ENCODE measurements at places on chromosomes 11 and 22. TPM values are rescaled to one million over a fixed set of nuclear protein-coding genes. Genes with fewer than 3 reads are reported as not detected.
A peak's percentile ranks its signal among the peaks of the same experiment; 100 is the strongest.

The OR2AG1 gene
- not detected for total RNA-seq

The NXPE2 gene
- total RNA-seq = 1.4 TPM

The KCNJ5 gene
- total RNA-seq = 0.30 TPM

The OR4C5 gene
- total RNA-seq = not detected

The ZNF214 gene
- 4.8 TPM for total RNA-seq

The OR4C13 gene
- total RNA-seq = not detected

The MS4A14 gene
- total RNA-seq = 0.39 TPM

The ABCG4 gene
- total RNA-seq = not detected

The TMEM121B gene
- total RNA-seq = 0.84 TPM

The ELMOD1 gene
- 0.66 TPM for total RNA-seq

The SEPTIN3 gene
- 36.5 TPM for total RNA-seq

The TEX54 gene
- not detected for total RNA-seq

The ADAMTS15 gene
- total RNA-seq = 18.4 TPM

The OR4D5 gene
- total RNA-seq = not detected

The MMP7 gene
- not detected for total RNA-seq

DNA sequence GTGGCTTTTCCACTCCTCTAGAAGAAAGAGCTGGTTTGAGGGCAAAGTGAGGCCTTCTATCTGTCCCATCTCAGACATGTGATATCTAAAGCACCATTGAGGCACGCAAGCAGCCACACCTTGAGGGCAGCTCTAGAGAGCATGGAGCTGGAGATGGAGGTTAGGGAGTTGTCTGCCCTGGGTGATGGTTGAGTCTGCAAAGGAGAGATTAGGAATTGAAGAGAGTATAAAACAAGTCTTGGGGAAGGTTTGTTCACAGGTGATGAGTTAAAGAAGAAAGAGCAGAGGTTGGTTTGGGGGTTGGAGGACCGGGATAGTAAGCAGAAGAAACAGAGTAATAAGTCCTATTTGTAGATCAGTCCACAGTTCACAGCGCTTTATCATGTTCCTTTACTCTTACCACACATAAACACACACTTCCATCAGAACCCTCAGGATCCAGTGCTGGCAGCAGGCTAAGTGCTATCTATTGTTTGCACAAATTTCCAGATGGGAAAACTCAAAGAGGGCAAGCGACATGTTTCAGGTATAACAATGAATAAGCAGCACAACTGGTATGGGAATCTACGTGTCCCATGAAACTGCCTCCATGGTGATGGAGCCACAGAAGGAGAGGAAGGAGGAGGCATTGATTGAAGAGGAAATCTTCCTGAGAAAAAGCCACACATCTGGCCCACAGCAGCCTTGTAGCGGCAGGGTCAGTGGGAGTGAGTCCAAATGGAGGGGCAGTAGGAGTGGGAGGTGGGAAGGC lies 65.8 kb downstream of the RASSF10 start:
- no peak for DNase-seq

DNA sequence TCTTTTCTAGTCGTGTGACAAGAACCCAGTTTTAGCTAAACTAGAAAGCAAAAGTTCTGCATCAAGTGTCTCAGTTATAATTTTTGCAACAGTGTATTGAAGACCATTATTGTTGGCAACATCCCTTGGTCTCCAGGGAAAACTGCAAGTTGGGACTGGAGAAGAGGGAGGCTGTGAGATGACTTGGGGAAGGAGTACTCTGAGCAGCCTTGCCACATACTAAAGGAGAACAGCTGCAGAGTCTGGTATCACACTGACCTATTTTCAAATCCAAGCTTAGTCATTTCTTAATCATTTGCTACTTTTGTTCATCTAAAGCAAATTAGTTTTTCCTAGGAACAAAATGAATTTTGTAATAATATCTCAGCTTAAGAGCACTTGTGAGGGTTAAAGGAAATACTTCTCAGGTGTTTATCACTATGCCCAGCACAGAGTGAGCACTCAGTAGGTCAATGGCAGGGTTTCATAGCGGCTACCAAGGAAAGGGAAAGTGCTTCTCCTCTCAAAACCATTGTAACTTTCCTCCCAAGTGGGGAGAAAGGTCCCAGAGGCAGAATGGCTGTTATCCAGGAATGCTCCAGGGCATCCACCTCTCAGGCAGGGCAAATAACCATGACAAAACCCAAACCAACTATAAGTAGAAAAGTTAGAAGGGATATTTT lies 247.1 kb downstream of the C11orf87 start:
- DNase-seq = no peak

GRCh38 chr11:45771193-45771565 lies 33.8 kb upstream of the SLC35C1 start:
- DNase-seq = peak; percentile 85

- no peak for DNase-seq
These were observed 88.9 kb downstream of the RAB38 start for GRCh38 chr11:88086297-88086696.

DNA sequence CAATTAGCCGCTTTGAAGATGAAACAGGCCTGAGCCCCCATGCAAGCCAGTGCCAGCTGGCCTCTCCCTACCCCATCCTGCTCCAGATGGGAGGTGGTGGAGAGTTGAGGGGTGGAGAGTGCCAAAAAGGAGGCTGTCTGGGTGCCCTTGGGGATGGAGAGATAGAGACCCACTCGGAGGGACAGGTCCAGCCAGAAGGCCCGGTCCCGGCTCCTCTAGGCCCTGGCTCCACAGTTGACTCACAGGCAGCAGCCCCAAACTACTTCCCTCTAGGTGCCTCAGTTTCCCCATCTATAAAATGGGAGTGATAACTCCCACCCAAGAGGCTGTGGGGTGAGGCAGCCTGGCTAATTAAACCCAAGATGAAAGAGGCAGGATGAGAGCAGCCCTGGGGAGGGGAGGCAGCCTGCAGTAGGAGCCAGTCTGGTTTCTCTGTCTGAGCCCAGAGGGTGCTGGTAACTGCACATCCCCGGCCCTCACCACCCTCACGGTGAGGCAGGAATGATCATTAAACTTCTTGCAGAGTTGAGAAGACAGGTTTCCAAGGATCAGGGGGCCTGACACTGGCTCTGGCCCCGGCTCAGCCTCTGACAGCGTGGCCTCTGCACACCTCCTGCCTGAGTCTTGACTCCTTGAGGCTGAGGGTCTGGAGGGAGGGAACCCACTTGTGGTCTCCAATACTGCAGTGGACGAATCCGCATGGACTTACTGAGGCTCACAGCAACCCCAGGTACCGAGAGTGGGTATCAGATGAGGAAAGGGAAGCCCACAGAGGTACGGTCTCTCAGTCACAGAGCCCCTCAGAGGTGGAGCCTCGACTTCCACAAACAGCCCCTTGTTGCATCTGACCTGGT lies 1.4 kb upstream of the AP5B1 start:
- no peak for DNase-seq

DNA sequence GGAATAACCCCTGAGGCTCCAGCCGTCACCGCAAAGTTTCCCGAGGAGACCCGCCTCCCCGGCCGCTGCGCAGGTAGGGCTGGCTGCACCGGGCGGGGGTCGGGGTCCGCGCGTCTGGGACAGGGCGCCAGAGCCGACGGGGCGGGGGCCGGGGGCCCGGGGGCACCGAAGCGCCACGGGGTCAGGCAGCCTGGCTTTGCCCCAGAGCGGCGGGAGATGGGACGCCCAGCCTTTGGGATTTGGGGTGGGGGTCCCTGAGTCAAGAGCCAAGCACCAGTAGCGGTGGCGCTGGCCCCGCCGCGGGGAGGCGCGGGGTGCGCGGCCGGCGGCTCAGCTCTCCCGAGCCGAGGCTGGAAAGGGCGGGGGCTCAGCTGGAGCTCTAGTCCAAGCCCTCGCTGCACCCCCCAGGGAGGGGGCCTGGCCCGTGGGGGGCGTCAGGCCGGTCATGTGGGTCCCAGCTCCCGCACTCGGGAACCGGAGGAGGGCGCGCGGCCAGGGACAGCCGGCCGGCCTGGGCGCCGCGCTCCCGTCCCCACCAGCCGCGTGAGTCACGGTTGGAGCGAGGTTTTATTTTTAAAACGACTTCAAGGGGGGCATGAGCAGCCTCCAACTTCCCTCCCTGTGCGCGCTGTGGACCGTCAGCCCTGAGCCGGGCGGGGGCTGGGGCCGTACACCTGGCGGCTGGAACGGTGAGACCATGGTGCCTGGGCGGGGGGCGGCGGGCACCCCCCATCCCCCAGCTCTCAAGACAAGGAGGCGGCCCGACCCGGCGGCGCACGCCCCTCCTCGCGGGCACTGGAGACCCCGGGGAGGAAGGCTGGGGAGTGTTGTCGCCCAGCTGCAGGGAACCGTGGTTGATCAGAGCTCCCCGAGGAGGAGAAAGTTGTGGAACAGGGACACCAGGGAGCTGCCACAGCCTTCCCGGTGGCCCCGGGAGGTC lies 626 bp downstream of the FLRT1 start:
- no peak for DNase-seq

GRCh38 chr11:69447786-69448185 lies 33.7 kb upstream of the LINC01488 start:
- no peak for DNase-seq

DNA sequence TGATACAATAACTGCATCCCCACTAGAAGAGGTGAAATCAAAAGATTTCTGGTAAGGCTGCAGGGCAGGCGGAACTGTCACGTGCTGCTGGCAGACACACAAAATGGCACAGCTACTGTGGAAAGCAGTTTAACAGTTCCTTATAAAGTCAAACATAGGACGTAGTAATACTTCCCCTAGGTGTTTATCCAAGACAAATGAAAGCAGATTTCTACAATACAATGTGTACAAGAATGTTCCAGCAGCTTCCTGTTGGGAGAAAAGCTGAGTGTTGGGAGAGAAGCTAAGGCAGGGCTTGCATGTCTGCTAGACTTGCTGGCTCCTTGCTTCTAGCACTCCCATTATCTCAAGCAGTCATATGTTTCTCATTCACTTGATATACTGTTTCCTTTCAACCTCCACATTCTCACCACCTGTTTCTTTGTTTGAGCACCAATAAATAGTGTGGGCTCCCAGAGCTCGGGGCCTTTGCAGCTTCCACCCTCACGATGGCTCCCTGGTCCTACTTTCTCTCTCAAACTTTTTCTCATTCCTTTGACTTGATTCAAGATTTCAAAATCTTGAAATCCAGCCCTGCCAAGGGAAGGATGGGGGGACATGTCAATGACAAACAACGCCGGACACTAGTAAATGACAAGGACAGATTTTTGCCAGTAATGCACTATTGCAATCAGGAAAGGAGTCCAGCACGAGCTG lies 21.2 kb upstream of the IL17RA start:
- peak; percentile 29 for DNase-seq

DNA sequence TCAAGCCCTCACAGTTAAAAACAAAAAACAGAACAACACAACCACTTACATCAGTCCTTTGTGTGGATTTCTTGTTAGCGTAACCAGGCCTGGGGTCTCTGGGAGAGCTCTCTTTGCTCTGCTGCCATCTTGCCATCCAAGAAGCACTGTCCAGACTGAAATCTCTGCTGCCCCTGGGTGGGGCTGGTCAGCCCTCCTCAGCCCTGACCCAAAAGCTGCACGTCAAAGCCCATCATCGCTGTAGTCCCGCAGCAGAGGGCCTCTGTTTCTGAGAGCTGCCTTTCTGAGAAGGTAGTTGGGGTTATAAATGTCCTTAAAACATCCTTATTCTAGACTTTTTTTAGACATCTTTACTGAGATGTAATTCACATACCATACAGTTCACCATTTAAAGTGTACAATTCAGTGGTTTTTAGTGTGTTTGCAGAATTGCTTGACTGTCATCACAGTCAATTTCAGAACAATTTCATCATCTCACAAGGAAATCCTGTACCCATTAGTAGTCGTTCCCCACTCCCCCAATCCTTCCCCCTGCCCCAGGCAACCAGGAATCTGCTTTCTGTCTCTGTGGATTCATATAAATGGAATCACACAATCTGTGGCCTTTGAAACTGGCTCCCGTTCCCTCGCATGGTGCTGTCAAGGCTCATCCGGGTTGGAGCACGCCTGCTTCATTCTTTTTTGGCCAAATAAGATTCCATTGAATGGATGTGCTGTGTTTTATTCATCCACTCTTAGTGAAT lies 94.9 kb downstream of the TBC1D22A start:
- DNase-seq = no peak

- DNase-seq = no peak
These were observed 9.2 kb downstream of the PVALB start for GRCh38 chr22:36807627-36808026.

GRCh38 chr22:46287873-46288751 lies 8.6 kb upstream of the GTSE1 start:
- DNase-seq = no peak

DNA sequence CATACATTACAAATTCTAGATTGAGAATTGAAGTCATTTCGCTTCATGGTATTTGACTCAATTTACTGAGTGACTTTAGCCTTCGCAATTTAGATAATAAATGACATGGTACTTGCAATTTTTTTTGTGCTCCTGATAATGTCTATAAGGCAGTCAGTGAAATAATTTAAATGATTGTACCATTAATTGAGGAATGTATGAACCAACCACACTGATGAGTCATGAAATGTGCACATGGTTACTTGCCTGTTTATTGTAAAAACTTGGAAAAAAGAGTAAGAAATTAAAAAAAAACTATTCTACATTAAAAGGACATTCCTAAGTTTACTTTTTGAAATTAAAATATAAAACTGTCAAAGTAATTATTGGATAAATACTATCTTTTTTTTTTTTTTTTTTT lies 43.3 kb downstream of the DNAJC24 start:
- no peak for DNase-seq

DNA sequence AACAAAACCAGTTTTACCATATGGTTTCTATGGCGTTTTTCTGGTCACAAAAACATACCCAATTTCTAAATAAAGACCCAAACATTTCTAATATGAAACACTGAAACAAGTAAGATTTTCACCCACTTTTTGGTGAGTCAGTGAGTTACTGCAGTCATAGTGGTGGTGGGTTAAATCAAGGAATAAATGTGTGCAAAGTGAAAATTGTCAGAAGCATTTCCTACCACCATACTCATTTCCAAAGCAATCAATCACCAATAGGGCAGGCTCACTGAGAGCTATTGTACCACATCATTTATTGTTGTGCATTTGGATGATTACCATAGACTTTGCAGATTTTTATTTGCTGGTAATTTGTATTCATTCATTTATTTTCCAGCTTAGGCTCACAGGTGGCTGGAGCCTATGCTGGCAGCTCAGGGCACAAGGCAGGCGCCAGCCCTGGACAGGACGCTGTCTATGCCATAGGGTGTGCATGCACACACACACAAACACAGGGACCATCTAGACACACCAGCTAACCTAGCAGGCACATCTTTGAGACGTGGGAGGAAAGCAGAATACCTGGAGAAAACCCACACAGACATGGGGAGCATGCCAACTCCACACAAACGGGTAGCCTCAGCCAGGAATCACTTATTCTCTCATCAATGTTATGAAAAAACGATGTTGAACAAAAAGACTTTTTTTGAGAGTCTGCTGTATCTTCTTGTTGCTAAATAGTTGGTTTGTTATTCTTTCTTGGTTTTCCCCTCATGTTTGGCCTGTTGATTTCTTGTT lies 5.1 kb downstream of the FAM118B start:
- DNase-seq = no peak

DNA sequence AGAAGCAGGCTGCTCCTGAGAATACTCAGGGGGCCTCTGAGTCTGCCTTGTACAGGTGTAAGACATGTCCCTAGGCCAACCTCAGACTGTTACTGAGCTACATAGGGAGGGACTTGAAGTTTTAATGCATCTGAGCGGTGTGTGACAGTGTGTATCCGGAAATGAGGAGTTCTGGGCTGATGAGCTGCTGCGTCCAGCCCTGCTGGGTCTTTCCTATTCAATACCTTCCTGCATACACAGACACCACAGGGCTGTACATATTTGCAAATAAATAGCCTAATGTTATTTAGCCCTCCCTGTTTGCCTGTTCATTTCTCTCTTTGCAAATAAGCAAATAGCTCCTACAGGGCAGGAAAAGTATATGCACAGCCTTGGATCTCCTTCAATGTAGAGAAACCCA lies 134.7 kb upstream of the KIRREL3 start:
- no peak for DNase-seq

All from tibial nerve (tissue), 4 donors.